Dermis blood vessel endothelial cell (primary cell): ENCODE measurements at places on chromosomes 4 and X. TPM values are rescaled to one million over a fixed set of nuclear protein-coding genes. Genes with fewer than 3 reads are reported as not detected.

Gene ANAPC4
- 22.1 and 31.9 TPM in 2 replicates for total RNA-seq

Gene RS1
- total RNA-seq = not detected in 2 replicates

Gene CENPI
- 10.7 and 30.2 TPM in 2 replicates for total RNA-seq

Gene ODAPH
- not detected in 2 replicates for total RNA-seq

Gene NSUN7
- 0.09 TPM in 1 of 2 replicates, not detected in the other for total RNA-seq

Gene DGKK
- total RNA-seq = not detected in 2 replicates

Gene PAGE2B
- total RNA-seq = not detected in 2 replicates

Gene TBX22
- total RNA-seq = not detected in 2 replicates

Gene TBL1X
- 10.4 and 19.6 TPM in 2 replicates for total RNA-seq

Gene CLIC2
- total RNA-seq = 19.2 and 23.6 TPM in 2 replicates

Gene CCNQ
- total RNA-seq = 27.0 and 42.4 TPM in 2 replicates

Gene SYN1
- total RNA-seq = 0.05 TPM in 1 of 2 replicates, not detected in the other

Gene CCDC160
- not detected in 2 replicates for total RNA-seq

Gene OTC
- 2.4 and 4.5 TPM in 2 replicates for total RNA-seq

Gene PLP1
- total RNA-seq = 0.28 TPM in 1 of 2 replicates, not detected in the other

Gene PROM1
- 0.14 and 1.0 TPM in 2 replicates for total RNA-seq

Gene EREG
- total RNA-seq = under 0.01 TPM in 2 replicates

Gene SPON2
- 0.65 and 1.5 TPM in 2 replicates for total RNA-seq

Gene NUDT11
- 0.51 and 0.74 TPM in 2 replicates for total RNA-seq

Gene FRMPD4
- total RNA-seq = 0.05 TPM in 1 of 2 replicates, not detected in the other

Gene CSAG1
- not detected in 2 replicates for total RNA-seq

Gene FGG
- total RNA-seq = 0.19 TPM in 1 of 2 replicates, not detected in the other

Gene SPACA5
- not detected in 2 replicates for total RNA-seq

Gene OPRPN
- not detected in 2 replicates for total RNA-seq

Gene NOA1
- total RNA-seq = 22.6 and 29.2 TPM in 2 replicates

Gene TRIM61
- total RNA-seq = not detected in 2 replicates

Gene ASB9
- total RNA-seq = 5.3 and 12.1 TPM in 2 replicates

Gene SMIM10L2A
- total RNA-seq = 0.70 and 1.0 TPM in 2 replicates

Gene IL2RG
- 0.51 TPM in 1 of 2 replicates, not detected in the other for total RNA-seq

Gene STARD8
- total RNA-seq = 21.6 and 46.4 TPM in 2 replicates

Gene FRYL
- 133 and 145 TPM in 2 replicates for total RNA-seq

Gene ADH7
- total RNA-seq = not detected in 2 replicates

Gene SHOX
- total RNA-seq = not detected in 2 replicates

Gene FAAH2
- 0.51 and 1.1 TPM in 2 replicates for total RNA-seq

Gene GAGE2A
- not detected in 2 replicates for total RNA-seq

Gene CTAG1B
- total RNA-seq = not detected in 2 replicates

Gene ADH1C
- not detected in 2 replicates for total RNA-seq

Gene CFP
- total RNA-seq = 0.19 and 0.85 TPM in 2 replicates

Gene AADAT
- total RNA-seq = 1.3 and 1.5 TPM in 2 replicates

Gene PSAPL1
- total RNA-seq = not detected in 2 replicates

Gene USP51
- total RNA-seq = 1.2 and 1.9 TPM in 2 replicates

Gene SCRG1
- under 0.01 TPM in 1 of 2 replicates, not detected in the other for total RNA-seq
